ENCODE measurements at places on chromosomes 7 and 10.

GRCh38 chr7:22110227-22110839, 164.6 kb upstream of the CDCA7L start:
- H3K27me3 ChIP-seq: peaks cover 13% of the 10 kb centered on the region
- ATAC-seq: peak; percentile 53
- H3K36me3 ChIP-seq: no peaks in the 10 kb centered on the region
- peaks cover 8% of the 10 kb centered on the region for H3K4me1 ChIP-seq
- no peak overlapping the region for H3K4me3 ChIP-seq

DNA sequence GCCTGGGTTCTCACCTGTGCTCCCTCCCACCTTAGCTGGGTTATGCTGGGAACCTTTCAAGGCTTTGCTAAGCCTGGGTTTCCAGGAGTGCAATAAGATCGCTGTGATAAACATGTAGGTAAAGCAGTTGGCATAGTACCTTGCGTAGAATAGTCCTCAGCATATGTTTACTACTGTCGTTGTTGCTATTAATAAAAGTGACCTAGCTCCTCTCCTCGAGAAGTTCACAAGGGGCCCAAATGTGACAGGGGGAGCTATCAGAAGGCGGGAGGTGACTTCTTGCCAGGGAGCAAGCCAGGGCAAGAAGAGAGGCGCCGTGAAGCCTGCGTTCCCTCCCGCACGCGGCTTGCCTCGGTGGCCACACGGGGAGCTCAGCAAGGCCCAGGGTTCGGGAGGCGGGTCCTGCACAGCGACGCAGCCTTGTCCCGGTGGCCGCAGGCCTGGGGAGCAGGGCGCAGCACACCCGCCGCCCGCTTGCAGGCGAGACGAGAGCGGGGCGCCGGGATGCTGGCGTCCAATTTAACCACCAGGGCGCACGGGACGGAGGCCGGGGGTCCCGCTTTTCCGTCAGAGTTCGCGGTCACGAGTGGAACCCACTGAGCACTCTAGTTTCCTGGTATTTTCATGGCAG, 106.2 kb downstream of the SNX10 start:
- no peaks in the 10 kb centered on the region for H3K4me1 ChIP-seq
- H3K36me3 ChIP-seq: no peaks in the 10 kb centered on the region
- H3K27ac ChIP-seq: peak overlapping the region; percentile 21
- peaks cover 7% of the 10 kb centered on the region for H3K27me3 ChIP-seq

- peaks cover 20% of the 10 kb centered on the region for H3K4me1 ChIP-seq
- ATAC-seq: peak; percentile 66
- no peaks in the 10 kb centered on the region for H3K36me3 ChIP-seq
- H3K27ac ChIP-seq: peak overlapping the region; percentile 9
Observed at GRCh38 chr10:48655411-48656240, 29.0 kb upstream of the WDFY4 start.

DNA sequence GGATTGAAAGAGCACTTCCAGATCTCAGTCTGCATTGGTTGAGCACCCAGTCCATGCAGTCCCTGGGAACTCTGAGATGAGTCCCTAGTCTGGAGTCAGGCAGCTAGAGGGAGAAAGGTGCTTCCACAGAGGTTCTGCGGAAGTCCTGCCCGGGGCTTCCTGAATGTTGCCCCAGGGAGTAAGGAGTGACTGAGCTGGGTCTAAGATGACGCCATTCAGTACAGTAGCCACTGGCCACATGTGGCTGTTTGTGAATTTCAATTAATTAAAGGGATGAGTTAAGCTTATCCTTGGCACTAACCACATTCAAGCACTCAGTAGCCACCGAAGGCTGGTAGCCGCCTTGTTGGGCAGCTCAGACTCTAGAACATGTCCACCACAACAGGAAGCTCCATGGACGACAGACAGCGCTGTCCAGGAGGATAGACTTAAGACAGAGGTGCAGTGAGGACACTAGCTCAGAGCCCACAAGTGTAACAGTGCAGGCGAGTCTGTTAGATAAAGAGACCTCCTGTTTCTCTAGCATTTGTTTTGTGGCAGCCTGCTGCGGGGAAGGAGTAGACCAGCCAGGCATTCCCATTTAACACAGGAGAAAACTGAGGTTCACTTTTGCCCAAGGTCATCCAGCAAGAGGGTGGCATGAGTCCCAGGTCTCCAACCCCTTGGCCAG, 101.6 kb upstream of the PPIF start:
- peaks cover 2% of the 10 kb centered on the region for H3K36me3 ChIP-seq
- no peaks in the 10 kb centered on the region for H3K27me3 ChIP-seq
- peak overlapping the region; percentile 82 for H3K27ac ChIP-seq
- no peak overlapping the region for H3K4me3 ChIP-seq

- peak within 1 kb of the TSS; percentile 36 for H3K4me3 ChIP-seq
- peak within 1 kb of the TSS; percentile 52 for H3K27ac ChIP-seq
- H3K4me1 ChIP-seq: no peaks in the 10 kb centered on the region
- peak; percentile 90 for ATAC-seq
Observed at GRCh38 chr7:83162402-83163256, at the start of gene PCLO. PCLO (minus strand) TSS chr7:83162884; CDS start chr7:83162592, 292 bp downstream.

GRCh38 chr7:141874787-141875186, 33.5 kb upstream of the PRSS37 start:
- no peak overlapping the region for H3K27ac ChIP-seq
- no peak for ATAC-seq
- H3K4me3 ChIP-seq: no peak overlapping the region
- no peaks in the 10 kb centered on the region for H3K36me3 ChIP-seq
- no peaks in the 10 kb centered on the region for H3K4me1 ChIP-seq

- ATAC-seq: no peak
- H3K4me3 ChIP-seq: no peak overlapping the region
- no peaks in the 10 kb centered on the region for H3K27me3 ChIP-seq
- H3K27ac ChIP-seq: peak overlapping the region; percentile 53
- H3K4me1 ChIP-seq: peaks cover 7% of the 10 kb centered on the region
Observed at GRCh38 chr10:33235251-33235884, 99.1 kb downstream of the NRP1 start.

DNA sequence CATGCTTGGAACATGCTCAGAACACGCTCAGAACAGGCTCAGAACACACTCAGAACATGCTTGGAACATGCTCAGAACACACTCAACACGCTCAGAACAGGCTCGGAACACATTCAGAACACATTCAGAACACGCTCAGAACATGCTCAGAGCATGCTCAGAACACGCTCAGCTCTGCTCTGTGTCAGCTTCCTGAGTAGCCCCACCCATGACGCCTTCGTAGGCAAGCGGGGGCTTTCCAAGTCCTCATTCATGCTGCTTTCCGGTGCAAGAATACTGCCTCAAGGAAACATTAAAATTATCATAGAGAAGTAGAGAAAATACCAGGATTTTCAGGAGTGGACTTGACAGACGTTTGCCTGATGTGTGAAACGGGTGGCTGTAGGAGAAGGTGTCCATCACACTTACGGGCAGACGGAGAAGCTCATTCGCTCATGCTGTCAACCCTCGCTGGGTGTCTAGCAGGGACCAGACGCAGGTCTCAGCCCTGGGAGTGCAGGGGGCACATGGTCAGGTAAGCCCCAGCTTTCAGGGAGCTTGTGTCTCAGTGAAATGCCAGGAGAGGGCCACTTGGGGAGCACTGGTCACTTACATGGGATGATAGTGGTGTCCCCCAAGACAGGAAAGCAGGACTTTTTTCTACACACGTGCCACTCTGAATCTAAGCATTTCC, 24.7 kb downstream of the EN2 start:
- no peak overlapping the region for H3K27ac ChIP-seq
- ATAC-seq: no peak
- H3K4me1 ChIP-seq: no peaks in the 10 kb centered on the region
- no peaks in the 10 kb centered on the region for H3K36me3 ChIP-seq
- H3K27me3 ChIP-seq: peaks cover 98% of the 10 kb centered on the region

- H3K27me3 ChIP-seq: peaks cover 56% of the 10 kb centered on the region
- no peaks in the 10 kb centered on the region for H3K36me3 ChIP-seq
- H3K27ac ChIP-seq: no peak overlapping the region
- H3K4me1 ChIP-seq: peaks cover 2% of the 10 kb centered on the region
Observed at GRCh38 chr10:107168738-107169137, 4.2 kb upstream of the SORCS1 start.

DNA sequence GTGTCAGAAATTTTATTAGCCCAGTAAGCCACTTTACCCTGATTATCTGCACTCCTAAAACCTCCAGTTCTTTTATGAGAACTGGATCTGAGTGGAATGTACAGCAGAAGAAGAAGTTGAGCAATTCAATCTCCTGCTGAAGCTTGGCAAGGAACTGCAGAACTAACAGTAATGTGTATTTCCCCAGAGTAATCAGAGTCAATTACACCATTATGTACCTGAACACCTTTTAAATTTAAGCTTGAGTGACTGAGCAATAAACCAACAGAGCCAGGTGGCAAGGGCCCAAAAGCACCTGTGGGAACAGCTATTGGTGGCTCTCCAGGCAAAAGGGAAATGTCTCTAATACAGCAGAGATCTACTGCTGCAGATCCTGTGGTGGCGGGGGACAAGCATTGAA, 40.1 kb upstream of the AKR1C2 start:
- H3K27ac ChIP-seq: no peak overlapping the region
- no peak overlapping the region for H3K4me3 ChIP-seq
- ATAC-seq: peak; percentile 51
- no peaks in the 10 kb centered on the region for H3K27me3 ChIP-seq
- H3K4me1 ChIP-seq: no peaks in the 10 kb centered on the region

GRCh38 chr10:114694752-114695151, 36.7 kb upstream of the ABLIM1 start:
- H3K27me3 ChIP-seq: no peaks in the 10 kb centered on the region
- H3K4me1 ChIP-seq: peaks cover 10% of the 10 kb centered on the region
- no peaks in the 10 kb centered on the region for H3K36me3 ChIP-seq
- H3K4me3 ChIP-seq: no peak overlapping the region

DNA sequence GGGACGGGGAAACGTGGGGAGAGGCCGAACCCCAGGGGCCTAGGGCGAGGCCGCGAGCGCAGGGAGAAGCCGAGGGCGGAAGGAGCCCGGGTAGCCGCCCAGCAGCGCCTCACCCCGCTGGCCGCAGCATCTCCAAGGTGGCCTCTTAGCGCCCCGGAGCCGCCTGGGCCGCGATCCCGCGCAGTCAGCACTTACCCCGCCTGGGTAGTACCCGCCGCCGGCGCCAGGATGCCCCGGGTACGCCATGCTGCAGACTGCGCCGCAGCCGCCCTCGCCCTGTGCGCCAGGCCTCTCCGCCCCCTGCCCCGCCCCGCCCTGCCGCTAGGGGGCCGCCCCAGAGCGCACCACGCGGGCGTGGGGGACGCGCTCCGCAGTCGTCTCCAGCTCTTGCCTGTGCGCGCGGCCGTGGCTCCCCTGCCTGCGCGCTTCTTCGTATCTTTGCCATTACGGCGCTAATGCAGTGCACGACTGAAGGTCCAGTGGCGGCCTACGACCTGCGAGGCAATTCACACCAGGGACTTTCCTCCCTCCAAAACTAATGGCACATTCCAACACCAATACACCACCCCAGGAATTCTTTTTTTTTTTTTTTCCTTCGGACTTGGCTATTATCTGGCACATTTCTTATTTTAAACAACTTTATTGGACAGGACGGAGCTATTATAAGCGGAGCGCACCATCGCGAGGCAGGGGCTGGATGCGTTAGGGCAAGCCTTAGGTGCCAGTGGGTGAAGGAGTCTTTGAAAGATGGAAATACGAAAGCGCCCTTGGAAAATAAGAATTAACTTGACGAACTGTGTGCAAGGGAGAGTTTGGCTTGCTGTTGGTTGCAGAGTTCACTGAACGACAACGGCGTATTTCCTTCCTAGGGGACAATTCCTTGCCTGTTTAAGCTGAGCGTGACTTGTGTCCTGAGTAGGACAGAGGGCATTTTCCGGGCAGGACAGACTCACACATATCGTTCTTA, at the start of gene SRI:
Gene SRI (minus strand): TSS at position 258 of the 967 bp plus-strand sequence. CDS start 12 bp downstream, at position 246.
- peak; percentile 97 for ATAC-seq
- no peaks in the 10 kb centered on the region for H3K4me1 ChIP-seq
- H3K27ac ChIP-seq: peak within 1 kb of the TSS; percentile 88
- peak within 1 kb of the TSS; percentile 76 for H3K4me3 ChIP-seq
- no peaks in the 10 kb centered on the region for H3K27me3 ChIP-seq

DNA sequence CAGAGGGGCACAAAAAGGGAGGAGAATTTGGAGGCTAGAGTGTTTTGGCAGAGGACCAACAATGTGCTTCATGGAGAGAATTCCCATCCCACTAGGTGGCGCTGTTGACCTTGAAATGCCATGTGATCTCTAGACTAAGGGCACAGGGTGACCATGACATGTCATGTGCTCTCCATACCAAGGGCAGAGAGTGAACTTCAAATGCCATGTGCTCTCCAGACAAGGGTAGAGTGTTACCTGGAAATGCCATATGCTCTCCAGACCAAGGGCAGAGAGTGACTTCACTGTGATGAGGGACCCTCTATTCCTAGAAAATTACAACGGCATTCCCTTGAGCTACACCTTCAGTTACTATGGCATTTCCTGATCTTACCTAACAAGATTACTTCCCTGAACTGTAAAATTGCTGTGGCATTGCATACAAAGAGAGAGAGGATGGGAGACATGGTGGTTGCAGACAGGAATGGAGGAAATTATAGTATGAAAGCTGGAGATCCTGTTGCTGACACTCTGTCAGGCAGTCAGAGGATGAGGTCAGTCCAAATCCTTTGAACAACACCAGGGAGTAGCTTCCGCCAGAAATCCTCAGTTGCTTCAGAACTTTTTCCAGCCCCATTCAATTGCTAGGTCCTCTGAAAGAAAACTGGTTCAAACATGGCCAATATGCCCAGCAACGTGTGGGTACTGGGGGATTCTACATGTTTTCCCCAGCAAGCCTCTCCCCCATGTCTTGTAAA, 60.9 kb upstream of the ACSM6 start:
- no peak overlapping the region for H3K27ac ChIP-seq
- ATAC-seq: no peak
- no peaks in the 10 kb centered on the region for H3K36me3 ChIP-seq
- H3K4me3 ChIP-seq: no peak overlapping the region
- no peaks in the 10 kb centered on the region for H3K27me3 ChIP-seq

DNA sequence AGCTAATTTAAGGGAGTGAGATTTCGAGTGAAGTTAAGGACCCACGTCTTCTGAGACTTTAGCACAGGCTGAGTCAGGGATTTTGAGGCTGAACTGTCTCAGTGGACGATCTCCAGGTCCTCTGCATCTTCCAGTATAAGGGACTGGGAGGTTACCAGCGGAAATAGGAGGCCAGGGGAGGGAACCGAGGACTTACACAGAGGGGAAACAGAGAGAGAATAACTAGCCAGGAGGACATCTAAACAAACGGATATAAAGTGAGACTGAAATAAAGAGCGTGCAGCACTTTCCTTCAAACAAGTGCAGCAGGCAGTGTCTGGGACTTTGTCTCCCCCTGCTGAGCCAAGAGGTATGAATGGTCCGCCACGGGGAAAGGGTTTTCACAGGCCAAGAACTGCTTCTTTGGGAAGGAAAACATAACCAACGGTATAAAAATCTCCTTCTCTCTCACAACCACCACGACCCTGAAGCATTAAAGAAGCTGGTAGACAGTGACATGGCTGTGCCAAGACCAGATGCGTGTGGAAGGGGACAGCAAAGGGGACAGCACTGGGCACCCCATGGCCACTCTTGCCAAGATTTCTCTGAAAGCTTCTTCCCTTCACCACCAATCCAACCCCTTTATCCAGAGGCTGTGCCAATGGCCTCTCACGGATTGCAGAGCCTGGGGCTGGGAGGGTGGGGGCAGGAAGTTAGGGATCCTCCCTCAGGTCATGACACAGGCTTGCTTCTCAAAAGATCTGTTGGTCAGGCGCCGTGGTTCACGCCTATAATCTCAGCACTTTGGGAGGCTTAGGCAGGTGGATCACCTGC, 72.0 kb downstream of the SLC37A3 start:
- H3K4me1 ChIP-seq: no peaks in the 10 kb centered on the region
- no peaks in the 10 kb centered on the region for H3K36me3 ChIP-seq
- peak; percentile 87 for ATAC-seq
- no peak overlapping the region for H3K4me3 ChIP-seq

All from gastroesophageal sphincter (tissue), 4 donors.